ENCODE measurements at places on chromosomes 4 and X.

DNA sequence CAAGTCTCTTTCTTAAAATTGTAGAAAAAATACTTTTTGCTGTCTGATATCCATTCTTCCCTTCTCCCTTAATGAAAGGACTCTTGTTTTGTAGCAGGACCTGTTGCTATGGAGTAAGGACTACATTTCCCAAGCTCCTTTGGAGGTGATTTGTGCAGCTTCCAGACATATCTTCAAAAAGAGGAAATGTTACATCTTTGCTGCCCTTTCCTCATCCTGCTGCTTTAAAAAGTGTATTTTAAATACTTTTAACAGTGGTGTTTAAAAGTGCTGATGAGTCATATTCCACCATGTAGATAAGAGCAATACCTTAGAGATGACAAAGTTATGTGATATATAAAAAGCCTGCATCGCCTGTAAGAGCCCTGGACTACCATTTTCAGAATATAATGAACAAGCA, 98.7 kb downstream of the CFAP299 start:
- no peak for DNase-seq

- DNase-seq, result no peak
Observed at GRCh38 chr4:165875446-165875845, 2.4 kb downstream of the TLL1 start.

DNA sequence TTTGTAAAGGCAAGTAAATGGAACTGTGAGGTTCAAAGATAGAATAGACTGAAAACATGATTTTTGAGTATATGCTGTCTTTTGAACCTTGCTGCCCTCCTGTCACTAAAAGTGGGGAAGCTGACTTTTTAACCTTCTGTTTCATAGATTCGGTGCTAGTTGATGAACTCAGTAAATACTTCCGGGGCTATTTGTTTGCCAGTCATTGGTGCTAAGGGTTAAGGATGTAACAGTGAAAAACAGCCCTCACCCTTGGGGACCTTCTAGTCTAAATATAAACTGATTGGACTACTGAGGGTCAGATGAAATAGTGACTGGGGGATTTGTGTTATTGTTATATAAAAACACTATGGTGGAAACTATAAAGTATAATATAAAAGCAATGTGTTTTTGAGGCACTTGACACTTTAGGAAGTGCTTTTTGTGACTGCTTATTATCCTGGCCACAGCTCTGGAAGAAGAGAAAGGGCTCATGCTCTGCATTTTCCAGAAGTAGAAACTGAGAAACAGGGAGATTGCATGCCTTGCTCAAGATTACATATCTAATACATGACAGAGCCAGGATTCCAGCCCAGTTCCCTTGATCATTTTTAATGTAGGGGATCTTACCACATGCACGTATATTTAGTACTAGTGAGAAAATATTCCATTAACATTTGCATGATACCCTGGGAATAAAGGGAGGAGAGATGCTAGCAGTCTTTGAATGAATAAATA, 3.9 kb downstream of the BST1 start:
- no peak for DNase-seq

DNA sequence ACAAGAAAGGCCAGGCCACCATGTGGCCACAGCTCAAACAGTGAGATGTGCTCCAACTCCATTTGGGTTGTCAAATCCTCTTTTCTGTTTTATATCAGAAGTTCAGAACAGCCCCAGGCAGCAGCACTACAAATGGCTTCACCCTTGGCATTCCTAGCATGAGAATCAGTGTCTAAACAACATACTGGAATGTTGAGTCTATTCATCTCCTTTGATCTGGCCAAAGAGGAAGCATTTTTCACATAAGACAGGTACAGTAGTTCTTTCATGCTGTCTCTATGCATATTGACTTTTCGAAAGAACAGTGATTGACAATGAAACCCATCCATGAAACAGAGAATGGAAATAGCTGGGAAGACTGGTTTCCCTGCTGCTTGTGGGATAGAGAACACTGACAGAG, 289.5 kb downstream of the USP46 start:
- DNase-seq, result no peak

DNA sequence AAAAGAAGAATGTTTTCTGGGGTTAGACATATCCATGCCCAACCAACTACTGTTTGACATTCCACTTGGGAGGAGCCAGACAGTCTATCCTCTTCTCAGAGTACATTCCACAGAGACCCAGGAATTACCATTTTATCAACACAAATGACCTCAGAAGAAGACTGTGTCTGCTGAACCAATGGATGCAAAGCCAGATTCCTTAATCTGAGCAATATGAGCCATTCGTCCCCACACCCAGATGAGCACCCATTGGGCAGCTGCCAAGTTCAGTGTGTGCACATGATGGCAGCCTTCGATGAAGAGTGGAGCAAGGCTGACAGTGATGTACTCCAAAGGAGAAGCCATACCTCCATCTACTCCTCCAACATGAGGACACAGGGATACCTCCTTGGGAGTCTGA, 111.3 kb downstream of the ZNF674 start:
- DNase-seq, result no peak

GRCh38 chr4:54571293-54572151, 86.2 kb upstream of the KIT start:
- no peak for DNase-seq

- DNase-seq, result no peak
Observed at GRCh38 chrX:109040057-109040456, 303.7 kb upstream of the IRS4 start.
